ENCODE measurements at places on chromosomes 5 and 9. TPM values are rescaled to one million over a fixed set of nuclear protein-coding genes. Genes with fewer than 3 reads are reported as not detected.

DNA sequence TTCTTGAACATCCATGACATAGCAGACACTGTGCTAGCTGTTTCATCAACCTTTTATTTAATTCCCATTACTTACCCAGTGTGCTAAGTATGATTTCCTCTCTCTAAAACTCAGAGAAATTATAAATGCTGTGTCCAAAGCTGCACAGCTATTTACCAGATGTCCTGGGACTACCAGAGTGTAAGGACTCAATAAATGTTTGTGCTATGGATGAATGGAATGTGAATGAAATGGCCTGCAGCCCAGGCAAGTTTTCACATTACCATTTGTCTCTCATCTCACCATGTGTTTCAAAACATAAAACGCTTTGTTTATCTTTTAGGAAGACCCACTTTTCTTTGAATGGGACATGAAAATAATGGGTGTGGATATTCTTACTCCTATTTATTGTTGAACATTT is 96.2 kb downstream of the ARHGEF28 start:
- H3K4me3 ChIP-seq = no peak overlapping the region
- no peak overlapping the region for H3K27ac ChIP-seq
- no peaks in the 10 kb centered on the region for H3K4me1 ChIP-seq

DNA sequence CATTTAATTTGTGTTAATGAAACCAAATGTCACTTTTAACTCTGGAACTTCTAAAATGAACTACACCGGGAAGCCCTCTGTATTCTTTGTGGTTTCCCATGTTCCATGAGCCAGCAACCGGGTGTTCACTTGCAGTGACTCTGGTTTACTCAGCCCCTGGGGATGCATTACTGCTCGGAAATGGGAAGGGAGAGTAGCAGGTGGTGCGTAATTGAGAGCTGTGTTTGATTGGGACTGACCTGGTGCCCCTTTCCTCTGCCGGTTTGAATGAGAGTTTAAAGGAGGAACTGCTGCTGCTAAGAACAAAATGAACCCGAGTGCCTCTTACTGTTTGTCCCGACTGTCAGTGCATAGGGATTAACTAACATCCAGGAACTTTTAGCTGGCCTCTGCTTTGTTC is 100.1 kb upstream of the DHFR start:
- peak overlapping the region; percentile 91 for H3K27ac ChIP-seq
- no peaks in the 10 kb centered on the region for H3K27me3 ChIP-seq
- DNase-seq = no peak
- peak overlapping the region; percentile 49 for H3K4me3 ChIP-seq
- peaks cover 45% of the 10 kb centered on the region for H3K36me3 ChIP-seq

DNA sequence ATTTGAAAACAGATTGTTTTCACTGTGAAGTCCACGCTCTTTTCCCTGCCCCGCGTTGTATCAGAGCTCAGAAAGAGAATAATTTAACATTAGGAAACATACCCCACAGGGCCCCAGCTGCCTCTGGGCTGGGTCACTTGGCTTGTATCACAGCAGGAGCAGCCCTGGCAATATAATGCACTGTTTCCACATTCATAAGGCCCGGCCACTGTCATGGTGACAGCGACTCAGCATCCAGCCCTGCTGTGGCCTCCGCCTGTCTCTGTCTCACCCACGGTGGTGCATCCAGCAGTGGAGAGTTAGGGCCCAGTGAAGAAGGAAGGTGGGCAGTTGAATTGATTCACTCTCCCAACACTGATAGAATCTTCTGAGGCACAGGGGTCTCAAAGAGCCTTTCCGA is 188.9 kb downstream of the NSG2 start:
- DNase-seq = no peak
- H3K27me3 ChIP-seq = no peaks in the 10 kb centered on the region
- no peak overlapping the region for H3K4me3 ChIP-seq
- no peak overlapping the region for H3K27ac ChIP-seq
- H3K4me1 ChIP-seq = no peaks in the 10 kb centered on the region

DNA sequence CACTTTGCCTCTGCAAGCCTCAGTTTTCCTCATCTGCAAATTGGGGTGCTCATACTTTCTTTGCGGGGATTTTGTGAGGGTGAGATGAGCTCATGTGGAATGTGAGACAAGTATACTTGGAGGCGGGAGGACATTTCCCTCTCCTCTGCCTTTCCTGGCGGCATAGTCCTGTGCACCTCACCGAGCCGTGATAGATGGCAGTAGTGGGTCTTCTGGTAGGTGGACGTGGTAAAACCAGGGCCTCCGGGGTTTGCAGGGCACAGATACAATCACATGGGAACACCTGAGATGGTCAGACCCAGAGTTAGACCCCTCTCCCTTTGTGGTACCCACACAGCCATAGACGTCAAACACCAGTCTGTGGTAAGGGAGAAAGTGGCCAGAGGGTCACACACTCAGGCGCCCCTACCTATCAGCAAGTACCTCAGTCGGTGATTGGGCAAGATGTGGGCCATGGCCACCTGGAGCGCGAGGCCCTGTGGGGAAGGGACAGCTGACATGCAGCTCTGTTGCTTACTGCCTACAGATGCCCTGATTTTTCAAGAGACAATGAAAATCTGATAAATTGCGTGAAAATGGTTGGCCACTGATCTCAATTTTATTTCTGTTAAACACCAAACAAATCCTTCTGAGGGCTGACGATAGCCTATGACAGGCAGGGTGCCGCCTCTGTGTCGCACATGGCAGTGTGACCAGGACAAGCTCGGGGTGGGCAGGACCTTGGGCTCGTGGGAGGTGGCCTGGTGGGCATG is 9.9 kb downstream of the ERGIC1 start:
- peaks cover 2% of the 10 kb centered on the region for H3K4me1 ChIP-seq
- H3K27me3 ChIP-seq = no peaks in the 10 kb centered on the region
- no peak overlapping the region for H3K4me3 ChIP-seq

- DNase-seq = no peak
- H3K27ac ChIP-seq = no peak overlapping the region
- H3K36me3 ChIP-seq = no peaks in the 10 kb centered on the region
- H3K27me3 ChIP-seq = no peaks in the 10 kb centered on the region
- no peaks in the 10 kb centered on the region for H3K4me1 ChIP-seq
Measured at GRCh38 chr9:114034196-114034595, 43.9 kb downstream of the AMBP start.

DNA sequence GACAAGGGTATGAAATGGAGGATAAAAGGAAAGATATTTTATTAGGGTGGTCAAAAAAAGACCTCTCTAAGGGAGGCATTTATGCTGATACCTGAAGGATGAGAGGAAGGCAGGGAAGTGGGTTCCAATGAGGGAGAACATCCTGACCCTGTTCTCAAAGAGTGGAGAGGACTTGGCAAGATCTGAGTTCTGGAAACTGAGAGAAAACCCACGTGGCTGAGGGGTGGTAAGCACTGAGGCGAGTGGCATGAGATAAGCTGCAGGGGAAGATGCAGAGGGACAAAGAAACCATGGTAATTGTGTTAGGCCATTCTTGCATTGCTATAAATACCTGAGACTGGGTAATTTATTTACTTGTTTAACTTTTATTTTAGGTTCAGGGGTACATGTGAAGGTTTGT is 16.8 kb downstream of the SH3RF2 start:
- peaks cover 56% of the 10 kb centered on the region for H3K27me3 ChIP-seq
- no peak overlapping the region for H3K27ac ChIP-seq
- no peaks in the 10 kb centered on the region for H3K36me3 ChIP-seq
- no peak for DNase-seq
- peaks cover 3% of the 10 kb centered on the region for H3K4me1 ChIP-seq
- H3K4me3 ChIP-seq = no peak overlapping the region

DNA sequence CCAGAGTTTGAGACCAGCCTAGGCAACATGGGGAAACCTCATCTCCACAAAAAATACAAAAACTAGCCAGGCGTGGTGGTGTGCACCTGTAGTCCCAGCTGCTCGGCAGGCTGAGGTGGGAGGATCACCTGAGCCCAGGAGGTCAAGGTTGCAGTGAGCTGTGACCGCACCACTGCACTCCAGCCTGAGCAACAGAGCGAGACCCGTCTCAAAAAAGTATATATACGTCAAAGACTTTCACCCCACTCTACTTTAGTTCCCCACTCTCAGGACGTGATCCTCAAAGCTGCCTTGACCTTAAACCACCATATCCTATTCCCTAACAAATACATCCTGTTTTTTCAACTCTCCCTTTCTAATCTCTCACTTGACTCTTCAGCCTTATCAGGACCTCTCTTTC is 41.0 kb downstream of the PCDHGC5 start:
- no peak overlapping the region for H3K27ac ChIP-seq
- H3K27me3 ChIP-seq = no peaks in the 10 kb centered on the region
- peaks cover 60% of the 10 kb centered on the region for H3K36me3 ChIP-seq

Gene IFNA21
- total RNA-seq = not detected

Gene SQSTM1
- 194 TPM for total RNA-seq

Gene GABRA1
- total RNA-seq = not detected

Measured in activated T-helper 2 cell treated with anti-CD3 and anti-CD28 coated beads, Interferon-gamma antibody, Interleukin-2, Interleukin-4, amounts not matched to agents 10 μg/mL and 5 μg/mL and 100 μg/mL, durations not matched to agents 14 hours and 24 hours and 36 hours (primary cell).